ENCODE measurements at places on chromosomes 3 and 15. TPM values are rescaled to one million over a fixed set of nuclear protein-coding genes. Genes with fewer than 3 reads are reported as not detected.

The TM4SF1 gene
- polyA plus RNA-seq, result 103 TPM

The CP gene
- 2.1 TPM for polyA plus RNA-seq

The TMEM158 gene
- 0.98 TPM for polyA plus RNA-seq

The STX19 gene
- polyA plus RNA-seq, result not detected

The CLRN1 gene
- not detected for polyA plus RNA-seq

The ZBTB47 gene
- polyA plus RNA-seq, result 7.7 TPM

The GOLGA6L25 gene
- polyA plus RNA-seq, result not detected

Data from ovary (tissue), 10 donors.